Stimulated activated CD8-positive, alpha-beta memory T cell treated with anti-CD3 and anti-CD28 coated beads, Interleukin-15, amount 100 ng/mL, for 4 hours (primary cell): ENCODE measurements at places on chromosomes 1 and 21.
A peak's percentile ranks its signal among the peaks of the same experiment; 100 is the strongest.

- no peak for DNase-seq
Observed at GRCh38 chr1:63524201-63524600, 876 bp downstream of the EFCAB7 start.

DNA sequence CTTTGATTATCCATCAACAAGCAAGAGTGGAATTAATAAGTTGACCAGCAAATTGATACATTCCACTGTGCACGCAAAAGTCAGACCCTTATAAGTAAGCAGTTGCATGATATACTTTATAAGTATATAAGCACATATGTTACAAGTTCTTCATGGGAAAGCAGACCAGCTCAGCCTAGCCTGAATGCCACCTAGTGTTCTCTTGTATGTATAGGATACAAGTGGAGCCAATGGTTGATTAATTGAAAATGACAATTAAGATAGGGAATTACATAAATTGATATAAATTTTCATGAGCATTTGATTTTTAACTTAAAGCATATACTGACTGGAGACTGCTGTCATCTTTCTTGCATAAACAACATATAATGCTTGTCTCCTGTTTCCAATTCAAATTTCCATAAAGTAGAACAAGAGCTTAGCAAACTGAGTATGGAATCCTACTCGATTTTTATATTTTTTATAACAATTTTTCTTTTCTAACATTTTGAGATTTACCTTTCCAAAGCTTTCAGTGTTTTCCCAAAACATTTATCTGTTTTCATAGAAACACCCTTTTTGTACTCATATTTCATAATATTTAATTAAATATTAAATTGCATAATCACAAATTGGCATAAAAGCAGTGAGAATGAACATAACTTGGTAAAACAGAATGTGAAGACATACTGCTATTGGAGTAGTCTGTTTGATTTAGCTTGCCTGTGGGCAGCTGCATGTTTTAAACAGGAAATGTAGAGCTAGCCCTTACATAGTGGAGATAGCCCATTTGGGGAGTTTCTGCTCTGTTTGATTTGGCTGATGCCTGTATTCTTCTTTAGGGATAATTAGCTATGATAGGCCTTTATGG is 62.8 kb downstream of the MAGI3 start:
- DNase-seq, result no peak

DNA sequence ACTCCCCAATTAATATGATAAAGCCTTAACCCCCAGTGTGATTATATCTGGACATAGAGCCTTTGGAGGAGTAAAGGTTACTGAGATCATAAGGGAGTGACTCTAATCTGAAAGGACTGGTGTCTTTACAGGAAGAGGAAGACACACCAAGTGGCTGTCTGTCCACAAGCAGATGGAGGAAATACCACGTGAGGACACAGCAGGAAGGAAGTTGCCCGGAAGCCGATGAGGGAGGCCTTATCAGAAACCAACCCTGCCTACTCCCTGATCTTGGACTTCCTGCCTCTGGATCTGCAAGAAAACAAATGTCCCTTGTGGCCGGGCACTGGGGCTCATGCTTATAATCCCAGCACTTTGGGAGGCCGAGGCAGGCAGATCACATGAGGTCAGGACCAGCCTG is 110.3 kb upstream of the CHRM3 start:
- no peak for DNase-seq

GRCh38 chr1:151277249-151277648 is 4.8 kb upstream of the ZNF687 start:
- DNase-seq, result no peak

DNA sequence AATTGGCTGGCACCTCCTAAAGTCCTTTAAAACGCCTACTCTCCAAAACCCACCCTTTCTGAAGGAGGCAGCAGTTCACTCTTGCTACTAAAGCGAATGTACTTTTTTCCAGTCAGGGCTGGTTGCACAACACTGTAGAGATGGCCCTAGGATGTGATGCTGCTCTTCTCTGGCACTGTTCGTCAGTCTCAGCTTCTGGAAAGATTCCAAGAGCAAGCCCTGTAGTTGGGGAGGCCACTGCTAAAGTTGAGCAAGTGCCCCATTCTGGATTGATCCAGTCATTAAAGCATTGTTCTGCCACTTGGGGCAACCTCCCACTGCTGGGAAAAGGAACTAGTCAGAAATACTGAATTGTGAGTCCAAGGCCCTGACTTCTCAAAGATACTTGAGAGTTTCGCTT is 28.5 kb upstream of the KCNQ4 start:
- no peak for DNase-seq

- DNase-seq, result no peak
Observed at GRCh38 chr1:107643766-107644165, 321.2 kb downstream of the VAV3 start.

GRCh38 chr1:226365831-226366231 is 42.1 kb downstream of the PARP1 start:
- no peak for DNase-seq

DNA sequence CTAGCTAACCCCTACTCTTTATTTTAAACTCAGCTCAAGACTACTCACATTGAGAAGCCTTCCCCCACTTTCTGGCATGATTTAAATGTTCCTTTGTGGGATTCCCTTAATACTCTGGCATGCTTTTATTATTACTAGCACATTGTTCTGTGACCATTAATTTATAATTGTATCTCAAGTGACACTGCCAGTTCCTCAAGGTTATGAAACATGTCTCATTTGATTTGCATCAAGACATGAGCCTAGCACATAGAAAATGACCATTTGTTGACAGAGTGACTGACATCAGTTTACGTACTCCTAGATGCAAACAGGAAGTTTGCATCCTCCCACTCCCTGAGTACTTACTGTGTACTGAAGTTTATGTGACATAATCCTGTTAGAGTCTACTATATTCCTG is 15.2 kb downstream of the RGS4 start:
- DNase-seq, result no peak

DNA sequence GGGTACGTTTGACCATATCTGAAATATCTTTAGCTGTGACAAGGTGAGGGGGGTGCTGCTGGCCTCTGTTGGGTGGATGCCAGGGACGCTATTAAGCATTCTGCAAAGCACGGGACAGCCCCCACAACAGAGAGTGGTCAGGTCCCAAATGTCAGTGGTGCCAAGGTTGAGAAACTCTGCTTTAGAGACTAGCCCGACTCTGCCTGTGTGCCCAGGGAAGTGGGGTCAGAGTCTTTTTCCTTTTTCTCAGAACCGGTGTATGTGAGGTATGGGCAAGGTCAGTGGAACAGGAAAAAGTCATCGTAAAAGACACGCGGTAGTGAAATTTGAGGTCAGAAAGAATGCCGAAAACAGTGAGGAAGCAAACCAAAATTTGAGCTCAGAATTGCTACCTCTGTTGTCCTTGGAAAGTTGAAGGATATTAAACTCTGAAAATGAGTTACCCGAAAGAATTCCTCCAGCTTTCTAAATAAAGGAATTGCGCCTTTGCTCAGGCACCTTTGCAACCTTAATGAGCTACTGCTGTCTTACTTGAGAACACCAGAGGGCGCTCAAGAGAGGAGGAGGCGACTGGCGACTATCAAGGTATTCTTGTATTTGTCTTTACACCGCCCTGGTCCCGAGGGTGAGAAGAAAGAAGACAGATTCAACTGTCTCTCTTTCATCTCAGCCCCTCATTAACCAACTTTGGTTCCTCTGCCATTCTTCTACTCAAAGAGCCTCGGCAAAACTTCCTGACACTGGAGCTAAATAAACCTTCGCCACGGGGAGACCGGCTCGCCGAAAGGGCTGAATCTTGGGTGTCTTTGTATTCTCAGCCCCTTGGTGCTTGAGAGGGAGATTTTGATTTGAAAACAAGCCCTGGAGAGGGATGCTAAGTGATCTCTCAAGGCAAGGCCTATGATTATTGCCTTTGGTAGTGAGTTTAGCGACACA is 85.4 kb upstream of the OLIG2 start:
- no peak for DNase-seq

- DNase-seq, result no peak
Observed at GRCh38 chr1:183933528-183934179, 103.9 kb downstream of the COLGALT2 start.

GRCh38 chr1:65209005-65209885 is 61.2 kb downstream of the AK4 start:
- no peak for DNase-seq

DNA sequence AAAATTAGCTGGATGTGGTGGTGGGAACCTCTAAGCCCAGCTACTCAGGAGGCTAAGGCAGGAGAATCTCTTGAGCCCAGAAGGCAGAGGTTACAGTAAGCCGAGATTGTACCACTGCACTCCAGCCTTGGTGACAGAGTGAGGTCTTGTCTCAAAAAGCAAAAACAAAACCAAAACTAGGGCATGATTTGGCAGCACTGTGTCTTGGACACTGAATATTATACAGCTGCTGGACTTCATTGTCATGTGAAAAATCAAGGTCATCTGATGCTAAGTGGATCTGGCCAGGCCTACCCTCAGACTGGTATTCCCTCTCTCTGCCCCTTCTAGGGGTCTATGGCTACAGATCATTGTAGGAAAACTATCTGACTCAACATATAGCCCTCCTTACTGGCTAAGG is 55.2 kb upstream of the MRPS6 start:
- no peak for DNase-seq

GRCh38 chr1:156643778-156644092 is 1.8 kb downstream of the BCAN start:
- DNase-seq, result no peak

DNA sequence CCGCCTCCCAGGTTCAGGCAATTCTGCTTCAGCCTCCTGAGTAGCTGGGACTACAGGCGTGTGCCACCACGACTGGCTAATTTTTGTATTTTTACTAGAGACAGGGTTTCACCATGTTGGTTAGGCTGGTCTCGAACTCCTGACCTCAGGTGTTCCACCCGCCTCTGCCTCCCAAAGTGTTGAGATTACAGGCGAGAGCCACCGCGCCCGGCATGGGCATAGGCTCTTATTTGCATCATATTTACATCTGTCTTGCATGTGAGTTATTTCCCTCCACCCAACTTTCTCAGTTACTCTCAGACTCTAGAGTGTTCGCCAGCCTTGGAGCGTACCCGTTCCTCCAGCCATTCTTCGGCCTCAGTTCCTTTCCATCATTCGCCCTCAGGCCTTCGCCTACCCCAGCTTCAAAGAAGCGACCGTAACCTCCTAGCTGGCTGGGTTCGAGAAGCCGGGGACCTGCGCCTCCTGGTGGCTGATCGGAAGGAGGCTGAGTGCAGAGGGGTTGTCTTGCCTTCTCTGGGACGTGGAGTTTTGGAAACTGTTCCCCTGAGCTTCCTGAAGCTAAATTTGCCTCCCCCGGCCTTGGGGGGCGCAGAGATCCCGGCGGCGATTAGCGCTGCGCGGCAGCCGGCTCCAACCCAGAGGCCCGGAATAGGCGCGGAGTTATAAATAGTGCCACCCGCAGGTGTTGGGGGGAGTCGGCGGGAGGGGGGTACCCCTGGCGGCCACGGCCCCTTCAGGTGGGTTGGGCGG is 3.6 kb upstream of the ZBTB7B start:
- peak; percentile 60 for DNase-seq

- no peak for DNase-seq
Observed at GRCh38 chr1:66848193-66848592, 47.1 kb upstream of the INSL5 start.

DNA sequence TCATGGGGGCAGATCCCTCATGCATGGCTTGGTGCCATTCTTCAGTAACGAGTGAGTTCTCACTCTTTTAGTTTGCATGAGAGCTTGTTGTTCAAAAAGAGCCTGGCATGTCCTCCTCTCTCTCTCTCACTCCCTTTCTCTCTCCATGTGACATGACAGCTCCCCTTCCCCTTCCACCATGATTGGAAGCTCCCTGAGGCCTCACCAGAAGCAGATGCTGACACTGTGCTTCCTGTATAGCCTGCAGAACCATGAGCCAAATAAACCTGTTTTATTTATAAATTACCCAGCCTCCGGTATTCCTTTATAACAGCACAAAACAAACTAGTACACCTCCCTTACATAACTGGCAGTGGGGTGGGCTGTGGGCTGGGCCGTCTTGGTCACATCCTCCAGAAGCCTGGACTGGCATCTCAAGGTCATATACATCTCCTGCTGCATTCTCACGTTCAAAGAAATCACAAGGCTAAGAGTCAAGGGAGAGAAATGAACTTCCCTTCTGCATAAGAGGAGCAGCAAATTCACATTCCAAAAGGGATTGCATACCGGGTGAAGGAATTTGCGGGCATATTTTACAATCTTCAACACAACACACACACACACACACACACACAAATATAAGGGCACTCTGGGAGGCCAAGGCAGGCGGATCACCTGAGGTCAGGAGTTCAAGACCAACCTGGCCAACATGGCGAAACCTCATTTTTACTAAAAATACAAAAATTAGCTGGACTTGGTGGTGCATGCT is 2.3 kb upstream of the CCSAP start:
- DNase-seq, result no peak

GRCh38 chr1:20732588-20733359 is at the start of gene SH2D5:
SH2D5 (minus strand) TSS chr1:20732703; CDS start chr1:20728044, 4,659 bp downstream.
- DNase-seq, result peak; percentile 70

GRCh38 chr1:221611656-221612046 is 130.2 kb downstream of the DUSP10 start:
- no peak for DNase-seq

GRCh38 chr21:35984654-35985361 is 75.5 kb downstream of the SETD4 start:
- DNase-seq, result no peak

- DNase-seq, result no peak
Observed at GRCh38 chr21:34825948-34826548, 157.3 kb downstream of the CLIC6 start.

GRCh38 chr1:23772049-23772853 is 6.0 kb upstream of the PITHD1 start:
- DNase-seq, result peak; percentile 60

- DNase-seq, result no peak
Observed at GRCh38 chr21:43981871-43982210, 30.3 kb upstream of the TRAPPC10 start.

- no peak for DNase-seq
Observed at GRCh38 chr1:67376381-67376780, 53.8 kb downstream of the SERBP1 start.

GRCh38 chr1:24124980-24125379 is 13.0 kb upstream of the MYOM3 start:
- DNase-seq, result no peak

- no peak for DNase-seq
Observed at GRCh38 chr21:41170442-41170841, 2.5 kb downstream of the BACE2 start.

DNA sequence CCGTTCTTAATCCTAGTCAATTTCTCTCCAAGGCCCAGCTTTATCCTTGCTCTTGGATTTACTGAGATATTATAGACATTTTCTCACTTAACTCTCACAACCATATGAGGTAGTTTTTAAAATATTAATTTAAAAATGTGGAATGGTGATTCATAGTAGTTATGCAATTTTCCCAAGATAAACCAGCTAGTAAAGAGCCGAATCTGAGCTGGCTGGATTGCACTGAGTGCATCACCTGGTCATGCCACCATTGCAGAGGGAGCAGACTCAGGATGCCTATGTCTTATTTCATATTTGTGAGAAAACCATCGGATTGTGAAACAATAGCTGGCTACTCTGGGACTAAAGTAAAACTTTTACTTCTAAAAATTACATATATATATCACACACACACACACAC is 494.0 kb downstream of the KCNT2 start:
- DNase-seq, result no peak

GRCh38 chr1:25035523-25036116 is 105.5 kb upstream of the RUNX3 start:
- no peak for DNase-seq
